ENCODE measurements at places on chromosomes 7 and 10. TPM values are rescaled to one million over a fixed set of nuclear protein-coding genes. Genes with fewer than 3 reads are reported as not detected.

Gene PTPN12
- 24.6 TPM for total RNA-seq

Gene LRIT1
- not detected for total RNA-seq

Gene SYCE1
- total RNA-seq = 0.29 TPM

Gene CRYGN
- 0.25 TPM for total RNA-seq

Gene CPVL
- total RNA-seq = not detected

Gene ST8SIA6
- total RNA-seq = 0.15 TPM

Gene CYTH3
- total RNA-seq = 1.4 TPM

Gene GHRHR
- total RNA-seq = not detected

DNA sequence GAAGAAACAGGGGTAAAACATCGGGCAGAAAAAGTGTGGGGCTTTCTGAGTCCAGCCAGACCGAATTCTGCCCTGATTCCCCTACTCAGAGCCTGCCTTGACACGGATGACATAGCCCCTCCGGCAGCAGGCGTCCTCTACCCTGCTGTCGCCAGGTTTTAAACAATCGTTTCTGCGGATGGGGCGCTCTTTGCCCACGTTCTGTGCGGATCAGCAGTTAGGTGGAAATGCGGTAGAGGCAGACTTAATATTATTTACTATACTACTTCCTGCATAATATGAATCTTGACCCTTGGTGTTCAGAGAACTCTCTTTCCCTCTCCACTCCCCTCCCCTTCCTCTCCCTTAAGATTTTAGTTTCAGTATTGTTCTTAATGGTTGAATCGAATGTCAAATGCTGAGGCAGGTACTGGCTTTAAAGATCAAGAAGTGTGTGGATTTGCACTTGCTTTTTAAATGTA lies 2.4 kb downstream of the GATA3 start:
- DNase-seq = peak; percentile 60

- no peak for DNase-seq
Observed at GRCh38 chr10:59435707-59436106, 73.4 kb upstream of the FAM13C start.

- DNase-seq = no peak
Observed at GRCh38 chr10:50419091-50419490, 167.8 kb upstream of the ASAH2 start.

DNA sequence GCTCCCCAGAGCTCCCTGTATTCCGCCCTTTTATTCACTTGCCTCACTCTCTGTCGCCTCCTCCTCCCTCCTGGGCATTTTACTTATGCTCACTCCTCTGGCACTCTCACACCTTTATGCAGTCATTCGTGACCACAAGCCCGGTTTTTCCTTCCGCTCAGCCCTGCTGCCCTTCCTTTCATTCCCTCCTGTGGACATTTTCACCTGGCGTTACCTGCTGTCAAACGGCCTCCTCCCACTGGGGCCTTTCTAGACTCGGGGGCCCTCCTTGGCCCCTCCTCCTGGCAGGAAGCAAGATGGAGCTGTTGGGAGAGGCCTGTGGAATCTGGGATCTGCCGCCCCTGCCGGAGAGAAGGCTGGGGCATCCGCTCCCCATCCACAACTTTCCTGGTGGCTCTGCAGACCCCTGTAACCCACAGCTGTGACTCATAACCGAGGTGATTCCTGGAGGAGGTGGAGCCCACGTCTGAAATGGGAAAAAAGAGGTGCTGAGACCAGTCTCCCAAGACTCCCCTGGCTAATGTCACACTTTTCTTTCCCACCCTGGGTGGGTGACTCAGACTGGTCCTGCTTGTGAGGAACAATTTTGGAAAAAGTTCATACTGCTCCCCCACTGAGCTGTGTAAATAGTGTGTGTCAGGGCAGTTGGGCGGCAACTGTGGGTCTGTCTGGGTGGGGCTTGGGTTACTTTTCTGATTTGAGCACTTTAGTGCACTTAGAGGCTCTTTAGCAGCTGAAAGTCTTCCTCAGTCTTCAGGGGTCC lies 1.2 kb downstream of the VCL start:
- peak; percentile 18 for DNase-seq

DNA sequence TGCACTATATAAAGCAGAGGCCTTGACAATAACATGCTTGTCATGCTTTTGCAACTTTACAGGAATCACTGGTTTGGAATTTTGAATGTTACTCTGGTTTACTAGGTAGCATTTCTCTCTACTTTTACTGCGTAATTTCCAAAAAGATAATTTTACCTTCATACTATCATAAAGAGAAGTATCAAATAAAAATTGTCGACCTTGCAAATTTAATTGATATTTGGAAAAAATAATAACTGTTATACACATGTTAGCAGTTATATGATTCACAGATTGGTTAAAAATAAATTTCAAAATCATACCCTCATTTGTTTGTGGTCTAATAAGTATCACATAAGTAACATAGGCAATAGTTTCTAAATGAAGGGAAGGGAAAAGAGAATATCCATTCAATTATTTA lies 228.5 kb upstream of the CACNA2D1 start:
- DNase-seq = no peak

DNA sequence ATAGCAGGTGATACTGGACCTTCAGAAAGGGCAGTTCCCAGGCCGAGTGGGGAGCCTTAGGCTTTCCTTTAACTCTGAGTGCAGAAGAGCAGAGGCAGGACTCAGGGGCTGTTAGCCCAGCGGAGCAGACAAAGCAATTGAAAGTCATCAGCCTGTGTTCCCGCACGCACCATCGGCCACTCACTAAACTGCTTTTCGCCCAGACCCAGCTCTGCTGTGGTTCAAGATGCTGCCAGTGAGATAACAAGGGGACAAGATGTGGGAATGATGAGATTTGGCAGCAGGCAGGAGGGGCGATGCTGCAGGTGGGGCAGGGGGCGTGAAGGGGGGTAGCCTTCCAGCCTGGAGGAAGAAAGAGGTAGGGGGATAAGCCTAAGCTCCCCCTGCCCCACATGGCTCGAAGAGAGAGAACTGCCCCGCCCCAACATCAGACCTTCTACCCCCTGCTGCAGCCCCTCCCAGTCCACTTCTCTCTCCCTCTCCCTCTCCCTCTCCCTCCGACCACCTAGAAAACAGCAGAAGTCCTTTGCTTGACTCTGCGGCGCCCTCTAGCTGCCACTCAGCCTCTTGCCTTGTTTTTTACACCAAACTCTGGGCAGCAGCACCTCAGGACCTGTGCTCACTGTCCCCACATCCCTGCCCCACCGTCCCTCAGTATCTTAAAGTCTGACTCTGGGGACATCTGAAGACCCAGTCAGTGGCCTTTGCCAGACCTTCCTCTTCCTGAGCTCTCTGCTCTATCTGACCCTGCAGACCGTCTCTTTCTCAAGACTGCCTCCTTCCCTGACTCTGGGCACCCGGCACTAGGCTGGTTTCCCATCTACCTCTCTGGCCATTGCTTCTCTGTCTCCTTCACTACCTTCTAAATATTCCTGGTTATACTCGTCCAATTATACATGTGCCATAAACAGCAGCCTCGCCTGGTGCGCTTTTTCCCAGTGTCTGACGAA lies 110.5 kb downstream of the C10orf105 start:
- DNase-seq = peak; percentile 70

DNA sequence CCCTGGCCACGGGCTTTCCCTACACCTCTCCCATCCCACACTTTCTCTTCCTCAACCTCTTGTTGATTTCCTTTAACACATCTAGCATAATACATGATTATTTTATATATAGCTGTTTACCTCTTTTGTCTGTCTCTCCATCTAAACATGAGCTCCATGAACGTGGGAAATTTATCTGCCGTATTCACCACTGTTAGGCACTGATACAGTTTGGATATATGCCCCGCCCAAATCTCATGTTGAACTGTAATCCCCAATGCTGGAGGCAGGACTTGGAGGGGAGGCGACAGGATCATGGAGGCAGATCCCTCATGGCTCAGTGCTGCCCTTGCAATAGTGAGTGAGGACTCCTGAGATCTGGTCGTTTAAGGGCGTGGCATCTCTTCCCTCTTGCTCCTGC lies 5.7 kb downstream of the CYTH3 start:
- no peak for DNase-seq

DNA sequence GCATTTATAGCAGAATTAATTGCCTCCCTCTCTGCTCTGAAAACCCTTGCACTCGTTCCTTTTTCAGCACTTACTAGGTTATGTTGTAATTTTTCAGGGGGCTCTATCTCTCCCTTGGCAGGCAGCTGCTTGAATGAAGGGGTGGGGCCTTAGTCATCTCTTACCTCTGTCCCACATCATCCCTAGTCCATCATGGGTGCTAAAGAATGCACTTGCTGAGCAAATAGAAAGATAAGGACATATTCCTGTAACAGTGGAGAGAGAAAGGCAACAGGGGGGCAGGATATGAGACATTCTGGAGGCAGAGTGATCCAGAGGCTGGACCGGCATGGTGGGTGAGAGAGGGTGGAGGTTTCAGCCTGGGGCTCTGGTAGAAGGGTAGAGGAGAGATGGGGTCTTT lies 60.0 kb downstream of the MINDY4 start:
- DNase-seq = no peak

GRCh38 chr7:886626-887487 lies 10.5 kb downstream of the GET4 start:
- DNase-seq = no peak

DNA sequence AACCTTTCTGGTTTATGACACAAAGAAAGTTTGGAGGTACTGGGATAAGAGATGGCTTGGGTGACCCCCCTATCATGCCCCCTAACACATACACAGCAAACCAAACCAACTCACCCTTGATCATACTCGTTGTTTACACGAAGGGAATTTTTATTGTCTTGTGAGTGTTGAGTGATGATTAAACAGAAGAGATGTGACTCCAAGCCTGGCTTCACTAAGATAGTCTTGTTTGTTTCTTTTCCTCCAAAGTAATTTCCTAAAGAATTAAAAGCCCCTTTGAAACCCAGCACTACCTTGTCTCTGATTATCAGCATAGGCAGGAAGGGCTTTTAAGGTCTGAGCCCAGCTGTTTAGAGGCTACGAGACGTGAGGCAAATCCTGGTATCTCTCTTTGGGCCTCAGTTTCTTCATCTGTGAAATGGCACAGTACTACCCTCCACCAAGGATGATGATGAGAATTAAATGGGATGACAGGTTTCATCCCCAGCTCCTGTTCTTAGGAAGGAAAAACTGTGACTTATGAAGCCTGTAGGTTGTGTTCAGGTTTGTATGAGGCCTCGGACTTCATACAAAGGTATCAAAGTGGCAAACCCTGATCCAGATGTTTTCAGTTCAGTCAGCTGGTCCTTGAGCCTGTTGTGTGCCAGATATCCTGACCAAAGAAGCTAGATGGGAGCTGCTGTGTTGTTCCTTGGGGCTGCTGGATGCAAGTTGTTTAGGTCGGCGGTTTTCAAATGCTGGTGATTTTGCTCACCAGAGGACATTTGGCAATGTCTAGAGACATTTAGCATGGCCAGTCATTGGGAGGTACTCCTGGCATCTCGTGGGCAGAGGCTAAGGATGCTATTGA lies 51.8 kb downstream of the TCF7L2 start:
- DNase-seq = no peak

Data from activated CD4-positive, alpha-beta T cell treated with anti-CD3 and anti-CD28 coated beads, Interleukin-2, amount 10 ng/mL, durations not matched to agents 7 days and 5 days (primary cell).